H9 (cell line): ENCODE measurements at places on chromosomes 3 and 15.

GRCh38 chr3:131796111-131796510 lies 238.7 kb downstream of the CPNE4 start:
- H3K36me3 ChIP-seq: no peaks in the 10 kb centered on the region
- H3K4me3 ChIP-seq: no peak overlapping the region
- DNase-seq: no peak
- no peaks in the 10 kb centered on the region for H3K27me3 ChIP-seq

DNA sequence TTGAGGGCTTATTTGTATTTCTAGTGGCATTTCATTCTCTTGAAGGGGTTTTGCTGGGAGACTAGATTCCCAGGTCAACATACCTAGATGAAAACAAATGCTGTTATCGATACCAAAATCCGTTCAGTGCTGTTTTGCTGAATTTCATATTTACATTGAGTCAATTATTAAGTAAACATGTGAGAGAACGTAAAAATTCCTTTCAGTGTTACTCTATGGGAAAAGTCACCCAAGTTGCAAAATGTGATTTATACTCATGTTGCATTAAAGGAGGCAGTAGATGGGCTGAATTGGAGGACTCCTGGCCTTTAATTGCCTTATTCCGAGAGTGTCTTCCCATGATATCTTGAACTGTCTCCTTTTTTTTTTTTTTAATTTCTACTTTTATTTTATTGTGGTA lies 1011.3 kb upstream of the NR2F2 start:
- no peaks in the 10 kb centered on the region for H3K27me3 ChIP-seq
- no peak for DNase-seq

GRCh38 chr15:64562003-64562640 lies 101.7 kb downstream of the ZNF609 start:
- no peaks in the 10 kb centered on the region for H3K27me3 ChIP-seq
- H3K4me3 ChIP-seq: no peak overlapping the region
- no peak overlapping the region for H3K27ac ChIP-seq

- no peaks in the 10 kb centered on the region for H3K27me3 ChIP-seq
- no peak for DNase-seq
- H3K27ac ChIP-seq: no peak overlapping the region
Measured at GRCh38 chr3:98680723-98681122, 82.4 kb upstream of the ST3GAL6 start.
